ENCODE measurements at places on chromosomes 1 and 21.

DNA sequence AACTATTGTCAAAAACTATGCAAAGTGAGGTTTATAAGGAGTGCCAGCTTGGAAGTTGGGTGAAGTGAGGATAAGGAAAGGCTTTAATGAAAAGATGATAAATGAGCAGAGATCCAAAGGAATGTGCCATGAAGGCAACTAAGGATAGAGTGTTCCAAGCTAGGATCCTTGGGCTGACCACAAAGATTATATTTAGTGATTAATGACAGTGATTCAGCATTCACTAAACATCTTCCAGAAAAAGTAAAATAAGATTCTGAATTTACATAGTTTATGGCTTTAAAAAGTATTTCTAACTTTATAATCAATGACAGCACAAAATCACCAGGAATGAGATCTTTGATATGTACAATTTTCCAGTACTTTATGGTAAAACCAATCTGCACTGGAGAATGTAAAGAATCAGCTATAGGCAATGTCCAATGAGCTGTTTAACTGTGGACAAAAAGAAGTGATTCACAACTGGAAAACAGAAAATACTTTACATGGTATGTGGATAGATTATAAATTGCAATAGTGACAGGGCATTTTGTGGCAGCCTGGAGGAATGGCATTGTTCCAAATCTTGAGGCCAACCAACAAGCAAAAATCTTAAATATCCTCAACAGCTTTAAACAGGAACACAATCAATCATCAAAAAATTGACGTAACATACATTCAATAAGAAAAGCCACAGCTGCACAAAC is 91.2 kb upstream of the KCTD3 start:
- no peak for DNase-seq

DNA sequence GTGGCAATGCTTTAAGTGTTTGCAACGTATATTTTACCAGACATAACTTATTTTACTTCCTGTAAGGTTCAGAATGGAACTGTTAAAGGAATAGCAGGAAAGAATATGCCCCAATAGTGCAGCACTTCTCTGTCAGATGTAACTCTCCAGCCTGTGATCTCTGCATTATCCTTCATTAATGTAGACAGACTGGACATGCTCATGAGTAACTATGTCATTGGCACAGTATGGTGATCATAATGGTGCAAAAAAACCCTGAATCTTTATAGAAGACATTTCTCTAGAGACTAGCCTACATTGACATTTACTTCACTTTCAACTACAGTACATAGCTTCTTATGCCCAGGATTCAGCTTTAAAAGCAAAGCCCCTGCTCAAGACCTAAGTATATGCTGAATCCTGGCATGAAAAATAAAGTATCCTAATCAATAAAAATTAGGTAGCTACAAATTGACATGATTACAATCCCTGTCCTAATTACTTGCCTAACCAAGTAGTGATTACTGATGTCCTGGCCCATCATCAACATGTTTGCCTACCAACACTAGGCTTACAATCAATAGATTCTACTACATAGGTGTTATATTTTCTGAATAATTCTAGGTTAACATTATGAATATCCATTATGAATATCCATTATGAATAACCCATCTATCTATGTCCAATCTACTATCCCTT is 13.9 kb downstream of the COX20 start:
- no peak for DNase-seq

- DNase-seq: no peak
Measured at GRCh38 chr1:91783423-91784170, 102.4 kb downstream of the TGFBR3 start.

DNA sequence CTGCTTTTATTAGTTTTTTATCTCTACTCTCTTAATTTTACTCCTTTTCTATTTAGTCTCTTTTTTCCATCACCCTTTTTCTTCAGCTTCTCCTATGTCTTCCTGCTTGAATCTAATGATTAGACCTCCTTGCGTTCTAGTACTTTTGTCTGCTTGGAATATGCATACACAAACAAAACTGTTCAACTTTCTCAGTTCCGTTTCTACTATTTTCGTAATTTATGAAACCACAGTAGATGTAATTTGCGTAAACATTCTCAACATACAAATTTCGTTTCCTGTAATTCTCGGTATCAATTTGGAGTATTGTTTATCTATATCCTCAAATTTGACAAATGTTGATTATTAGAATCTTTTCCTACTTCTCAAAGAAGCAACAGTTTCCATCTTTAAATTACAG is 772.5 kb downstream of the USP25 start:
- no peak for DNase-seq

DNA sequence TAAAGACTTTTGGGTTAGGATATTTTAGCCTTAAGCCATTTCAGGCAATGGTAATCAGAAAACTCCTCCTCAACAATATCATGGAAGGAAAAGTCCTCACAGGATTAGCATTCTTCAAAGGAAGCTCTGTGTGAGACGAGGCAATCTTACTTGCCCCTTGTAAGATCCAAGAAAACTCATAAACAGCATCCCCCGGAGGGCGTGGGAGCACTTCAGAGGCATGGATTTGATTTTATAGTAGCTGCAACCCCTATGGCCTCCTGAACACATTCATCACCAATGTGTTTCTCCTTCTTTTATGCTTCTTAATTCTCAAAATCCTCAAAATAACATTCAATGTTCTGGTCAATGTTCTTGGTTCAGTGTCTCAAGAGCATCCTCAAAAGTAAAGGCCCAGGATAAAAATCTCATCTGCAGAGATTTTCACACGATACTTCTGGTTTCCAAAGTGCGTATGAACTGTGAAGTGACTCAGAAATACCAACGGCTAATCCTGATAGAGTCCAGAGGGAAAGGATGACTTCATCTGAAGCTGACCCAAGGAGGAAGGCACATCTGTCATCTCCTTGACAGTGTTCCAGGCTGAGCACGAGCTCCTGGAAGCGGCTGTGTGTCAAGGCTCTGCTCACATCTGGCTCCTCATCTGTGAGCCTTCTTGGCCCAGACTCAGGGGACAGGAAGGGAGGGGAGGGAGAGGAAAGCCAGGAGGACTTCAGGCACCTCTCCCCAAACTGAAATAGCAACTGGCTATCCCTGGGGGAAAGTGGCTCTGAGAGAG is 49.3 kb upstream of the PSEN2 start:
- DNase-seq: no peak

Data from progenitor cell of endocrine pancreas (in vitro differentiated cells).